ENCODE measurements at places on chromosomes 2 and 18.

- DNase-seq, result no peak
These were observed 418.2 kb downstream of the GRB14 start for GRCh38 chr2:164203131-164203530.

DNA sequence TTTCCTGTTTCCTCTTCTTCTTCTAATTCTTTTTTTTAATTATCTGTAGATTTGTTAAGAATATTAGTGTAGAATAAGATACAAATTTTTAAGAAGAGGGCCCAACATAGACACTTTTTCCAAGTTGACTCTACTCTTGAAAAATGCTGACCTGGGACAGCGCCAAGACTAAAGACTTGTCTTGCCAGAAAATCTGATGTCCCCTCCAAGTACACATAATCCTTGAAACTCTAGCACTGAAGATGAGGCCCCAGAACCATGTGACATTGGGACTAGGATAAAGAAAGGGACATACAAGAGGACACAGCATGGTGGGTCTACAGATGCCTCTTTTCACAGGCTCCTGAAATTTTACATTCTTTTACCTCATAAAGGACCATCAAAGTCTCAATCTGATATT, 271.6 kb upstream of the SESTD1 start:
- DNase-seq, result no peak

DNA sequence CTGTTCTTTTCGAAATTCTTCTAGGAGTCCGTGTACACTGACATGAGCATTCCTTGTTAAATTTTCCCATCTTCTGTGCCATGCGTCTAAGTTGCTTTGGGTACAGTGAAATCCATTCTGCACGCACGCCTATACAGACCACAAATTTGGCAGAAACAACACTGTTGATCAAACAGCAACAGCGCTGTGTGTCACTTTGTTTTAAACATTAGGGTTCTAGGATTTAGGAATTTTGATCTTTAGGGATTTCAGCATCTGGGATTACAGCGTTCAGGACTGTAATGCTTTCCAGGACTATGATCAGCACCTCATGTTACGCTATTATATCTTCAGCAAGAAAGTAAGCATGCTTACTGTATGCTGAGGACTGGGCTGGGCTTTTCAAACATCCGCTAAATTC, 47.1 kb upstream of the FHL2 start:
- DNase-seq, result no peak

- no peak for DNase-seq
These were observed 65.4 kb downstream of the EIF2AK3 start for GRCh38 chr2:88561646-88562388.

DNA sequence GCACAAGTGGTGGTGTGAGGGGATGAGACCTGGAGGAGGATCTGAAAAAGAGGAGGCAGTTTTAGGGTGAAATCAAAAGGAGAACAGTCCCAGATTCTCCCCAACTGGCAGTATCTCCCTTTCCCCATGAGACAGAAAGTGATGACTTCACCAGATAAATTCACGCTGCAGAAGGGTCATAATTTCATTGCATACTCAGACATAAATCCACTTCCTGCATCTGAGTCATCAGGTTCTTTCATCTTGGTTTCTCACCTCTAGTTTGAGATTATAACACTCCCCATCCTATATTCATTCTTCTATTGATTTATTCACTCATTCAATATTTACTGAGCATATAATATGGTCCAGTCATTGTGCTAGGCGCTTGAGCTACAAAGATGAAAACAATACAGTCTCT, 64.7 kb downstream of the CCDC148 start:
- DNase-seq, result no peak

GRCh38 chr2:181952404-181953226, 33.0 kb upstream of the PPP1R1C start:
- DNase-seq, result no peak

GRCh38 chr18:10743766-10744165, 217.9 kb downstream of the NAPG start:
- no peak for DNase-seq

GRCh38 chr2:70935468-70936164, at the start of gene ATP6V1B1:
Gene ATP6V1B1 (plus strand): TSS chr2:70935900. CDS start chr2:70935955, 55 bp downstream.
- no peak for DNase-seq

DNA sequence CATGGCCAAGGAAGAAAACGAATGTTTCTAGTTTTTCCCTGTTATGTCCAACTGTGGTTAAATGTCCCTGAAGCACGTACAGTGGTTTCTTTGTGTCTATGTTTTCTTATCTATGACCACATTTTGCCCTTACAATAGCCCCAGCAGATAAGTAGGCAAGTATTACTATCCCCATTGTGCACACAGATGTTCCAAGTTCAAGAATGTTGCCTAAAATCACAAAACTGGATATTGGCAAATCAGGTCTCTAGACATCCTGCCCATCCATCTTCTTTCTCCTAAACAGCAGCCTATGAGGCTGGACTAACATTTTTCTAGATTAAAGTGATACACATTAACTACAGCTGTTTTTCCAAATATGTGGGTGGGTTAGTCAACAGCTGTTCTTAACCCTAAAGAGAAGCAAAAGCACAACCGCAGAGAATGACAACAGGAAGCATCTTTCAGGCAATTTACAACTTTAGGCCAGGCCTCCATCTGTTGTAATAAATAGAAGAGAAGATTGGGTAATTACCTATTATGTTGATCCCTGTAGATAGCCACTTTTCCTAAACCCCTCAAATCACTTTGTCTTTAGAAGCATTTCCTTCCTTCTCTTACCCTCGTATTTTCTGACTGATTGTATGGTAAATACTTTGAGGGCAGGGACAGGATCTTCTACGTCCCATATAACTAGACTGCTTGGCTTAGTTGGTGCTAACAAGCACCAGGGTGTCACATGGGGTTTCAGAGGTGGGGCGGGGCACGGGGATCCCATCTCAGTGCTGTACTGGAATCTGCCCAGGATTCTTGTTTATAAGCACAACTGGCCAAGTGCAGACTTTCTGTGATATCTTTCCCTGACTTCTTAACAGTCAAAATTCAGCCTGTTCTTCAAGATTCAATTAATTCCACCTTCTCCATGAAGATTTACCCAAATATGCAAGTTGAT, 132.1 kb upstream of the SETBP1 start:
- DNase-seq, result no peak

Data from HAP-1 (cell line).